ENCODE measurements at places on chromosomes 1 and 21. TPM values are rescaled to one million over a fixed set of nuclear protein-coding genes. Genes with fewer than 3 reads are reported as not detected.
A peak's percentile ranks its signal among the peaks of the same experiment; 100 is the strongest.

DNA sequence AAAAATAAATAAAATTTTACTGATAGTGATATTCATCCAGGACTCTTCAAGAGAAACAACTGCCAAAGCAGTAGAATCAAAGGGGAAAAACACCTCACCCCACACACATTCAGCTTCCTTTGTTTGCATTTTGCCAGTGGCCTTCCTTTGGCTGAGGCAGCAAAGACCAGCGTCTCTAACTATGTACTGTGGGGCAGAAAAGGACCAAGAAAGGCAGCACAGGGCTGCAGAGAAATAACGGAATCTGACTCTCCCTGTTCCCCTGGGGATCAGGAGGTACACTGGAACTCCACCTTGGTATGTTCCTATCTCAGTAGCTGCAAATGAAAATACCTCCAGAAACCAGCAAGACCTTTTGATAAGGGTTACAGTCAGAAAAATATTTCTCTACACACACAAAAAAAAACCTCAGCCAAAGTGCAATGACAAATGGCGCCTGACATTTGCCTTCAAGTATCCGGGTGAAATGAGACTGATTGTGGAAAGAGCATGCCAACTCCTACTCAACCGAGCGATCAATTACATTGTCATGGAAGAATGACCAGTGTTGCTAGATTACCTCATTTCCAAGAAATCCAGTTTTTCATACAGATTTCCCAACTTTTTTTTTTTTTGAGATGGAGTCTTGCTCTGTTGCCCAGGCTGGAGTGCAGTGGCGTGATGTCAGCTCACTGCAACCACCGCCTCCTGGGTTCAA is 50.9 kb downstream of the TARBP1 start:
- DNase-seq, result no peak

The FCGR2B gene
- total RNA-seq, result 3.2 TPM

DNA sequence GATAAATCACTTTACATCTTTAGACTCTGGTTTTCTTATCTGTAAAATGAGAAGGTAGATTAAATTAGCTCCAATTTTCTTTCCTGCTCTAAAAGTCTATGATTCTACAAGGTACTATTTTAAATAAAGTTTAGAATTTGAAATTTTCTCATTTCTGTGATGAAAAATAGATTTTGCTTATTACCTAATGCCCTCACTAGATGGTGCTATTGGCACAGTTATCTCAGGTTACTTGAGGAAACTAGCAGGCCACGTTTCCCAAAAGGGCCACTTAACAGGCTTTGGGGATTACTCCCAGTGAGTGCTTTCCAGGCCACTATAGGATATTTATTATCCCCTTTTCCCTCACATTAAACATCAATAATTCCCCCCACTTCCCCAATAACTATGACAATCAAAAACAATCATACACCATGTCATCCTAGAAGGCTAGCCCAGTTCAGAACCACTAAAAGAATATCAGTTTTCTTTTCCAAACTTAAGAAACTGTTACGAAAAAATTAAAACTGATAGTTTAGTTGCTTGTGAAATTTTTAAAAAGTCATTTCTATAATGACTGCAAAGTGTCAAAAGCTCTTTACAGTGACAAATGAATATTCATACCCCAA is 30.6 kb downstream of the OMA1 start:
- peak; percentile 38 for DNase-seq

The ANGPTL3 gene
- 0.14 TPM for total RNA-seq

GRCh38 chr1:213423041-213423440 is 372.0 kb downstream of the RPS6KC1 start:
- DNase-seq, result no peak

The CD53 gene
- total RNA-seq, result 33.6 TPM

DNA sequence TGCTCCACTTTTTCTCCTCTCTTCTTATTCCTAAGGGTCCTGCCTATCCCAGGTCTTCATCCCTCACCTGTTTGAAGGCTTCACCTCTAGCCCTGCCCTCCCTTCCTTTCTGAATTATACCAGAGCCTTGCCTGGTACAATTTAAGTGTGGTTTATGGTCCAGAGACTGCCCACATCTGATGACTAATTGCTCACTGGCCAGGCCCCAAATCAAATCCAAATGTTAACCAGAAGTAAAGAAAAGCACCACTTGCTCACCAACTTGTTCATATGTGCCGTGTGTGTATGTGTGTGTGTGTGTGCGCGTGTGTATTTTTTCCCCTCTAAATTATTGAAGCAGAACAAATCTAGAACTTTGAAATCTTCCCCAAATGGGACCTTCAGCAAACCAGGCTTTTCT is 26.4 kb downstream of the MYOM3 start:
- no peak for DNase-seq

DNA sequence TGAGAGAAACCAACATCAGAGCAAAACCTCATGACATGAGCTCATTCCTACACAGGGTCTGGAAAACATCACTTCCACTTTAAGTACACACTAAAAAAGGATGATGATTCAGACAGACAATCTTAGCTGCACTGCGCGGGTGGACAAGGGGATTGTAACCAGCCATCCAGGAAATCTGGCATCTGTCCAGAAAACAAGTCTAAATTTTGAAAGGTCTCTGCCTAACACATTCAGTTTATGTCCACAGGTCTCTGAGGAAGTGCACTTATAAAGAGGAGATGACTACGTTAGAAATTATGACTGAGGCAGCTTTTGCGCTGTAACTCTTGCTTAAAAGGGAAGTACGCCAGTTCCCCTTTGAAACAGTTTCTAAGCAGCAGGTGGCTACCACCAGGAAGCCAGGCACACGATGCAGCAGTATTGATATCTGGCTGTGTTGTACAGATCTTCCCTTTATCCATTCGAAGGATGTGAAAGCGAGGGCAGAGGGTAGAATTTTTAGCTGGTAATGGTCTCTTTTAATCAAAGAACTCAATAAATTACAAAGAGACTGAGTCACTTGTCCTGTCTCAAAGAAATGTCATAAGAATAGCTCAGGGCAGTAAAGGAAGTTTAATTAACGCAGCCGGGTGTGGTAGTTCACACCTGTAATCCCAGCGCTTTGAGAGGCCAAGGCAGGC is 128.0 kb downstream of the SETD4 start:
- no peak for DNase-seq

The SLC9C2 gene
- total RNA-seq, result not detected

- DNase-seq, result no peak
These were observed 8.7 kb upstream of the ZNF691 start for GRCh38 chr1:42837709-42838108.

- DNase-seq, result no peak
These were observed 199.6 kb upstream of the LMO4 start for GRCh38 chr1:87129038-87129437.

The BCL2L15 gene
- 46.0 TPM for total RNA-seq

The OVAAL gene
- not detected for total RNA-seq

GRCh38 chr1:233673261-233673946 is 59.5 kb downstream of the KCNK1 start:
- DNase-seq, result no peak

The FNDC10 gene
- total RNA-seq, result not detected

- DNase-seq, result no peak
These were observed 5.9 kb upstream of the THEM4 start for GRCh38 chr1:151915061-151915686.

DNA sequence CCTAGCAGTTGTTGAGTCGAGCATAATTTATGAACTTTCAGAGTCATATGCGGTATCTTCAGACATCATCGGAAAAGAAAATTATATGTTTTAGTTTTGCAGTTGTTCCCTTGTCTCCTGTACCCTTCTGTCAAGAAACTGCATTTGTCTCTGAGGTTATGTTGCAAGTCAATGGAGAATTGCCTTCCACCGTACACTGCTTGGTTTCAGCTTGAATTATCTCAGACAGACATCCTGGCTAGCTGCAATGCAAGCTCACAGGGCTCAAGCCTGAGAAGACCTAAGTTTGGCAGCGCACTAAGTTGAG is 156.0 kb downstream of the NFIA start:
- DNase-seq, result no peak

DNA sequence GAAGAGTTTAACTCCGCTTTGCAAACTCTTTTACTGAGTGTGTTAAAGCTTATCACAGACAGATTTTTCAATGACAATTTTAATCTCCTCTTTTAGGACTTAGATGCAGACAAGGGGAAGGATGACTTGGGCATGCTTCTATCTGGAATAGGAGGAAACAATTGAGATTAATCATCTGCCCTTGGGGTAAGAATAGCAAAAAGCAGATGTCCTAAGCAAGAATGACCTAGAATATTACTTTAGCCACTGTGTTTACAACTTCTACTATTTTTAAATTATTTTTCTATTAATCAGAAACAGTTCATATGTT is 569.0 kb upstream of the ADGRL2 start:
- DNase-seq, result no peak

DNA sequence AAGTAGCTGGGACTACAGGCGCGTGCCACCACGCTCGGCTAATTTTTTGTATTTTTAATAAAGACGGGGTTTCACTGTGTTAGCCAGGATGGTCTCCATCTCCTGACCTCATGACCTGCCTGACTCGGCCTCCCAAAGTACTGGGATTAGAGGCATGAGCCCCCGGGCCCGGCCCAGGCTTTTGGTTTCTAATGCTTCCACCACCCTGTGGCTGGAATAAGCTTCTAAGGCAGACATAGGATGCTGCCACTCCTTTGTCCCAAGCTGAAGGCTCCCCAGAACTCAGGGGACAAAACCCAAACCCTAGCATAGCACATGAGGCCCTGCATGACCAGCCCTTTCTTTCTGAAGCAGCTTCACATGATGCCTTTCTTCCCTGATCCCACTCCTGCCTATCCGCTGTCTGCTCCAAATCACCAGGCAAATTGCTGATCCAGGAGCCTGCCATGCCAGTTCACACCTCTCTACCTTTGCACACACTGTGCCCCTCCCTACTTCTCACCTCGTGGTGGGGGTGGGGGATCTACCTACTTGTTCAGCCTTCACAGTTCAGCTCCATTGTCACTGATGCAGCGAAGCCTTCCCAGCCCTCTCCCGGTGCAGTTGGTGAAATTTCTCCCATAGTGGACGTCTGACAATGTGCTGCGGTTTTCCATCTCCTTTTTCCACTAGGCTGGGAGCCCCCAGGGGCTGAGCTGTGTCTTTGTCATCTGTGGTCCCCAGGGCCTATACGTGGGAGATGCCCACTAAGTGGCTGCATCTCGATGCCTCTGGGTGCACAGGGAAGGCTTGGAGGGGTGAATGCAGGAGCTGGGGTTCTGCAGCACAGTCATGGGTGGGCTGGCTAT is 6.9 kb downstream of the PTPRU start:
- no peak for DNase-seq

DNA sequence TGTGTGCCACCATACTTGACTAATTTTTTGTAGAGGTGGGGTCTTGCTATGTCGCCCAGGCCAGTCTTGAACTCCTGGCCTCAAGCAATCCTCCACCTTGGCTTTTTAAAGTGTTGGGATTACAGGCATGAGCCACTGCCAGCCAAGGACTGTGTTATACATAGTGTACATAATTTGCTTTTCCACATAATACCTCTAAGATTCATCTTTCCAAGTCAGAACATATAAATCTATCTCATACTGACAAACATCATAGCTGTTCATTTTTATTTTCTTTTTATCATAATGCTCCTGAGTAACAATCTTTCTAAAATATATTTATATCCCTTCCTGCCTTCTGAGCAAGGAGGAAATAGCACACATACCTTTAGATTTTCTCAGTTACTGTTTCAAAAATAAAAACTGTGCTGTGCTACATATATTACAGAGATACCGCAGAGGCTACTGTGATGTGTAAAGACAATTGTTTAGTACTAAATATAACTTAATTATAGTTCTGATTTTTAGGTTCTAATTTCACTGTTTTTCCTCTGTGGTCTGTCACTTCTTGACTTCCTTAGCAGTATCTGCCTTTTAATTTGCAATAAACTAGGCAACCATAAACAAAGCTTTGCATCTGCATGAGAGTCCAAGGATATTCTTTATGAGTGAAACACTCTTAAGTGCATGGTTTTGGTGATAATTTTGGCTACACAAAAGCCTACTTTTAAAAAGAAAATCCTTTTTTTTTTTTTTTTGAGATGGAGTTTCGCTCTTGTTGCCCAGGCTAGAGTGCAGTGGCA is 59.3 kb downstream of the EYA3 start:
- no peak for DNase-seq

DNA sequence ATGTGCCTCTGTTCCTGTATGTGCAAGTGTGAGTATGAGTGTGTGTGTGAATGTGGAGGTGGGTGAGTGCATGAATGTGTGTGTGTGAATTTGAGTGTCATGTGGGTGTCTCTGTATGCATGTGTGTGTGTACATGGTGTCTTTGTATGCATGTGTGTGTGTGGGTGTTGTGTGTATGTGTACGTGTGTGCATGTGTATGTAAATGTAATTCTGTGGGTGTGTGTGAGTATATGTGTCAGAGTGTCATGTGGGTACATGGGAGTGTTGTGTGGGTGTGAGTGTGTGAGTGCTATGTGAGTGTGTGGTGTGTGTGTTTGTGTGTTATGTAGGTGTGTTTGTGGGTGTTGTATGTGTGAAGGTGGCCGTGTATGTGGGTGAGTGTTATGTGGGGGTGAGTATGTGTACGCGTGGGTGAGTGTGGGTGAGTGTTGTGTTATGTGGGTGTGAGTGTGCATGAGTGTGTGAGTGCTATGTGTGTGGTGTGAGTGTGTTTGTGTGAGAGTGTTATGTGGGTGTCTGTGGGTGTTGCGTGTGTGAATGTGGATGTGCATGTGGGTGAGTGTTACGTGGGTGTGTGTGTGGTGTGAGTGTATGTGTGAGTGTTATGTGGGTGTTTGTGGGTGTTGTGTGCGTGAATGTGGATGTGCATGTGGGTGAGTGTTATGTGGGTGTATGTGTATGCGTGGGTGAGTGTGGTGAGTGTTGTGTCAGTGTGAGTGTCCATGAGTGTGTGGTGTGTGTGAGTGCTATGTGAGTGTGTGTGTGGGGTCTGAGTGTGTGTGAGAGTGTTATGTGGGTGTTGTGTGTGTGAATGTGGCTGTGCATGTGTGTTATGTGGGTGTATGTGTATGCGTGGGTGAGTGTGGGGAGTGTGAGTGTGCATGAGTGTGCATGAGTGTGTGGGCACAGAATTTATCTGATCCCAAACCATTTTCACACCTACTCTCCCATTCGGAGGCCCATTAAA is 36.6 kb upstream of the NID1 start:
- no peak for DNase-seq

The ANGPTL1 gene
- 17.5 TPM for total RNA-seq

DNA sequence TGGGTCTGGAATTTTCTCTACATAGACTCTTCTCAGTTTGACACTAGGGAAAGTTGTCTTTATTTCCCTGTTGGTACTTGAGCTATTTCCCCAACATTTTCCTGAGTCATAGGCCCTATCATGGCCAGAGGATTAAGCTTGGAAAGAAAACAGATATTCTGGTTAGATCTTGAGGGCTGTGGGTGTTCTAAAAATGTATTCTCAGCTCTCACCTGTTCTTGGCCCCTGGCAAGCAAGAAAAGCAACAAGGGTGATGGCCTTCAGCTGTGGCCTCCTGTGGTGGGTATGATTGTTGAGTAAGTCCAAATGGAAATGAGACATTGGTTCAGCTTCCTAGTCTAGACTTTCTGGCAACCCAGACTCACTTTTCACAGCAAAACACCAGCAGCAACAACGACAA is 17.4 kb upstream of the LCE3A start:
- no peak for DNase-seq
